NCI-H1436 (cell line): ENCODE measurements at places on chromosomes 5 and 9.

DNA sequence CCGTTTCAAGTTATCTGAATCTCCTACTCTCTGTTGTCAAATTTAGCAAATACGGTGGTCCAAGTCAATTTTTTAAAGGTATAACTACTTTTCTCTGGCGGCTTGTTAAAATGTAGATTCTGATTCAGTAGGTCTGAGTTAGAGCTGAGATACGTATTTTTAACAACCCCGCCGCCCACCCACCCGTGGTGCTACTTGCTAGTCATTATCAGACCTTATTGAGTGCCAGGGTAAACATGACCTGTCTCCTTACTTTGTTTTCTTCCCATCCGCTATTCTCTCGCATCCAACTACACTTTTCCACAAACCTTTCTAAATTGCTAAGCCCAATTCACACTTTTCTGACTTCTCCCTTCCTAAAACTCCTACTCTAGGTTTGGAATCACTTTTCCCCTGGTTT, 694 bp upstream of the PLAA start:
- no peak for DNase-seq

DNA sequence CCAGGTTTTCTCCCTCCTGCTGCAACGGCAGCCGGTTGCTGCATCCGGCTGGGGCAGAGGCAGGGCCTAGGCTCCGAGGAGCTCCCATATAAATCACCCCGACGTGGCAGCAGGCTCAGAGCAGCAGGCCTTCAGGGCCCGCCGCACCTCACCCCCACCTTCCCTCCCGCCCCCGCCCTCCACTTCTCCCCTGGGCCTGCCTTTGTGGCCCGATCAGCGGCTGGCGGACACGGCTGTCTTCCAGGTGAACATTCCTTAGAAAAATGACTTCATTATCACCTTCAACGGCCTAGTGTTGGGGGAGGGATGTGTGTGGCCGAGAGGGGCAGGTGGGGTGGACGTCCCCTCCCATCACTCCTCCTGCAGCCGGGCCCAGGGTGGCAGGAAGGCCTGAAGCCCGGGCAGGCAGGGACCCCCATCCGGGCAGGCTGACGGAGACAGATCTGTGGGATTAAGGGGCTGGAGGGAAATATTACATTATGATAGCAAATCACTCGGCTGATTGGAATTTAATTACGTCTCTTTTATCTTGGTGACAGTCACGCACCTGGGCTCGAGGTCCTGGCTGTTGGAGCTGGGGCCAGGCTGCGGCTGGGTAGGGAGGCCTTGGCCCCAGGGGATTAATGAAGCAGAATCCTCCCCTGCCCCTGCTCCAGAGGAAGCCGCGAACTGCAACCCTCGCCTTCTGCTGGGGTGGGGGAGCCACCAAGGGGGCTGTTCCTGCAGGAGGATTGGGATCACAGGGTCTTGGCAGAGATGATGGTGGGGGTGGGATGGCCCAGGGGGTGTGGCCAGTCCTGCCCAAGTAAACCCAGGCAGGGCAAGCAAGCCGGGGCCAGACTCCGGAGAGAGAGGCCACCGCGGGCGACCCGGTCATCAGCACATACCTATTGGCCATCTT, 38.4 kb upstream of the RXRA start:
- peak; percentile 26 for DNase-seq

GRCh38 chr5:61612431-61612830, 280.4 kb downstream of the ZSWIM6 start:
- no peak for DNase-seq

DNA sequence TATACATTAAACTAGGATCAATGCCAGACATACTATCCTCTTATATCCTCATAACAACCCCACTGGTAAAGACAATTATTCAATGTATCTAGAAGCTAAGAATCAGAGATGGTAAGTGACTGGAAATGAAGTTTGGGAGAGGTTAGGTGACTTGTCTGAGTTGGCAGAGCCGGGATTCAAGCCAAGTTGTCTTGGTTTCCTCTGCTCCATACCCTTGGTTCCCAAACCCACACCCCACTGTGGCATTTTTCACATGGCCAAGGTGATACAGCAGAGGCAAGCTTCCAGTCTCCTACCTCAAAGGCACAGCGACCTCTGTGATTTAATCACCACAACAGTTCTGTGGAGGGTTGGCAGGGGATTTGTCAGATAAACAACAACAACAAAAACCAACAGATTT, 34.7 kb upstream of the ADRB2 start:
- no peak for DNase-seq

DNA sequence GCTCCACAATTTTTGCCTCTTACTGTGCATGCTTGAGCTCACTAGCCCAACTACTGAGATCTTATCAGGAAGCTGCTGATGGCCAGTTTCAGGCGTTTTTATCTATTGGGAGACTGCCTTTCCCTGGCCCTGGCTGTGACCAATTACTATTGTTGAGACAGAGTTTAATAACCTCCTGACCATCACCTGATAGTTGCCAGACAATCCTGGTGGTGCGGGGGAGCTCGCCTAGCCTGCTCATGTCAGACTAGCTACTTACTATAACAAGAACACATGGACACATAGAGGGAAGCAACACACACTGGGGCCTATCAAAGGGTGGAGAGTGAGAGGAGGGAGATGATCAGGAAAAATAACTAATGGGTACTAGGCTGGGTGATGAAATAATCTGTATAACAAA, 13.0 kb upstream of the OXCT1 start:
- no peak for DNase-seq

GRCh38 chr9:82327641-82328040, 339.1 kb downstream of the SPATA31D1 start:
- DNase-seq, result no peak

GRCh38 chr5:167317884-167318283, 973.6 kb upstream of the WWC1 start:
- DNase-seq, result no peak

DNA sequence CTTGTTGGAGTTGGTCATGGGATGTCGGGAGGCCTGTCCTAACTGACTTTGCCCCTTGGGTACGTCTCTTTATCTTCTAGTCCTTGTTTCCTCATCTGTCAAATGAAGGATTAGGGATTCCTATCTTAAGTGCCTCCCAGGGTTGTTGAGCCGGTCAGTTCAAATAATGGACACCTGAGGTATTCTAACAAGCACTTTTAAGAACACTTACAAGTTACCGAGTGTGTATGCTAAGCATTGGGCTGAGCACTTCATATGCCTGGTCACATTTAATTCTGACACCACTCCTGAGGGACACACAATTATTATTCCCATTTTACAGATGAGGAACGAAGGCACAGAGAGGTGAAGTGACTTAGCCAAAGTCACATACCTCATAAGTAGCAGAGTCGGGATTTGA, 37.1 kb downstream of the CAMK2A start:
- DNase-seq, result no peak

DNA sequence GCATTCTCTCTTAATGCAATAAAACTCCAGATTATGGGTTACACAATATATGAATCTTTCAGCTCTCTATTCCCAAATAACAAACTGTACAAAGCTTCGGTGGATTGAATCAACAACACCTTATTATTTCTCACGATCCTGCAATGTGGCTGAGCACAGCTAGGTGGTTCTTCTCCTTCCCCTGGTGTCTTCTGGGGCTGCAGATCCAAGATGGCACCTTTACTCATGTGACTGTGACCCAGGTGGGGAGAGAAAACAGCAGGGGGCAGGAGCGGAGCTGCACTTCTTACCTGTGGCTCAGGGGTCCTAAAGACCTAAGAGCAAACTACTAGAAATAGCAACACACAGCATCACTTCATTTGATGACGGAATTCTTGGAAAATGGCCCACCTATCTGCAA, 233.1 kb downstream of the IRX1 start:
- DNase-seq, result no peak

GRCh38 chr5:122153230-122153629, 23.9 kb downstream of the ZNF474 start:
- no peak for DNase-seq

DNA sequence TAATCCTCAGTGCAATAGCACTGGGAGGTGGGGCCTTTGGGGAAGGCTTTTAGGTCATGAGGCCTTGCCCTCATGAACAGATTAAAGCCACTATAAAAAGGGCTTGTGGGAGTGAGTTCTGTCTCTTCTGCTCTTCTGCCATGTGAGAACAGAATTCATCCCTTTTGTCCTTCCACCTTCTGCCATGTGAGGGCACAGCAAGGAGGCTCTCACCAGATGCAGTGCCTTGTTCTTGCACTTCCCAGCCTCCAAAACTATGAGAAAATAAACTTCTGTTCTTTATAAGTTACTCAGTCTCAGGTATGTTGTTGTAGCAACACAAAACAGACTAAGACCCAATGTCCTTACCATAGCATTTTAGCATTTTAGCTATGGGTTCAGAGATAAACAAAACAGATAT, 81.7 kb upstream of the CPLX2 start:
- DNase-seq, result no peak

GRCh38 chr5:29037716-29038115, 1999.3 kb upstream of the CDH9 start:
- DNase-seq, result no peak

GRCh38 chr9:114202849-114203248, 47.5 kb downstream of the COL27A1 start:
- no peak for DNase-seq

DNA sequence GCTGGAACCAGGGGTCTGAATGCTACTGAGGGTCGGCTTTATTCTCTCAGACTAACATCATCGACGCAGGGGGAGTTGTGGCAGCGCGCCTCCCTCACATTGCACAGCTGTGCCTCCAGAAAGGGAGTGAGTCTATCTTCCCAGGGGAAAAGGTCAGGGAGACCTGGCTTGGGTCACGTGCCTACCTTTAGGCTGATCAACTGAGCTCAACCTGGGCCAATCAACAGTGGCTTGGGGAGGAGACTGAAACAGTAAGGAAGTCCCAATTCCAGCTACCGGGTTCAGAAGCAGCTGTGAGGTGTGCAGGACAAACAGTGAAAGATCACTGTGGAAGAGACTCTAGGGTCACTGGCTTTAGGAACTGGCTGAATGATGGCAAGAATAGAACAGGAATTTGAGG, 14.3 kb downstream of the SNX30 start:
- DNase-seq, result peak; percentile 81

DNA sequence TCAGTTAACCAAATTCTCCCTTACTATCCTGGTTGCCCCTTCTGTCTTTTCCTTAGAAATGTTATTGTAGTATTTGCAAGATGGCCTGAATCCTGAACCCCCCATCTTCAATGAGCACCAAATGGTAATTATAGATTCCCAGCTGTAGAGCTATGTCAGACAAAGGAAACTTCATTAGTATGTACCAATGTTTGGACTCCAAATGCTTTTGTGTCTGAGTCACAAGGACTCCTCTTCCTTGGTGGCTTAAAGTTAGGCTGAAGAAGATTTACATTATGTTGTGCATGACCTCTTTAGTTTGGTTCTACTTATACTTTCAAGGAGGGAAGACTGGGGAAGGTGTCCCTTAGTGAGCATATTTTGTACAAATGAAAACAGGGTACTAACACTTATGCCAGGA, 105.9 kb upstream of the CDKN2B start:
- no peak for DNase-seq

GRCh38 chr5:72691751-72692150, 124.7 kb upstream of the TNPO1 start:
- peak; percentile 80 for DNase-seq

DNA sequence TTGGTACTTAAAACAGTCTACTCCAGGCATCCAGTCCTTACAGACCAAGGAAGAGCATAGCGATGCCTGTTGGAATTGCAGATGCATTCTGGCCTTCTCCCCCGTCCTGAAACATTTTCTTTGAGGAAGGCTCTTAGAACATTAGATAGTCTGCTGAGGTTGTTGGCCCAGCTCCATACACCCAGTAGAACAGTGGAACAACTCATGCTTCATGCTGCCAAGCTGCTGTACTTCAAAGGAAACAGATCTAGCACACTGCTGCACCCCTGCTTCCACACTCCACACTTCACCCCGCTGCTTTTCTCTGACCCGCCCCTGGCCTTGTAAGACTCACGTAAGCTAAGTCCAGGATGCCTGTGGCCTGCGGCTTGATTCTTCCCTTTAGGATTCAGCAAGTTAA, 33.4 kb upstream of the NCS1 start:
- no peak for DNase-seq

GRCh38 chr5:96125231-96125891, 163.7 kb upstream of the ELL2 start:
- no peak for DNase-seq

DNA sequence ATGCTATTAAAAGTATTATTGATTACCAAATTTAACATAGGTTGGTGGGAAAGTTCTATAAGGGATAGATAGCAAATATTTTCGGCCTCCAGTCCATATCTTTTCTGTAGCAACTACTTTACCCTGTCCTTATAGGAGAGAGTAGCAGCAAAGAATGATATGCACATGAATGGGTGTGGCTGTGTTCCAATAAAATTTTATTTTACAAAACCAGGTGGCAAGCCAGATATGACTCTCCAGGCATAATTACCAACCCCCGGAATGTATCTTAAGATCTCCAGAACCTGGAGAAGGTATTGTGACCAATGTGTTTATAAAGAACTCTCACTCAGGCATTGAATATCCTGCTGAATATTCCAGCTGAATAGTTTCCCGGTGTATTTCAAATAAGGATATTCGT, 1461.2 kb downstream of the MAT2B start:
- DNase-seq, result no peak

- no peak for DNase-seq
Measured at GRCh38 chr9:36011379-36011778, 25.3 kb upstream of the RECK start.

GRCh38 chr5:81787474-81788242, 36.8 kb upstream of the SSBP2 start:
- no peak for DNase-seq

GRCh38 chr5:76794871-76795270, 24.0 kb upstream of the F2RL1 start:
- DNase-seq, result no peak

DNA sequence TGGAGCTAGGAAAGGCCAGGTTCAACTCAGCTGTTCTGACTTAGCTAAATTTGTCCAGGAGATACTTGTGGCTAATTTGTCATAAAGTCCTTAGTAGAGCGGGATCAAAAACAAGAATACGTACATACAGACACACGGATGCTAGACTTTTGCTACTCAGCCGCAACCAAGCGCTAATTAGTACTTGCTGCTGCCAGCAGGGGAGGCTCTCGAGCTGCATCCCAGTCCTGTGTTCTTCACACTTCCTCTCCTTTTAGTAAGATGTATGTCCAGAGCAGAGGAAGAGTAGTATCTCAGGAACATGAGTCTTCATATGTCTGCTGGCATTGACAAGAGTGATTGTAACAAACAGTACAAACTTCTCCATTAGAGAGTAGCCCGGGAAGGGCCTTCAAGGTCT, 58.3 kb downstream of the CYFIP2 start:
- no peak for DNase-seq

DNA sequence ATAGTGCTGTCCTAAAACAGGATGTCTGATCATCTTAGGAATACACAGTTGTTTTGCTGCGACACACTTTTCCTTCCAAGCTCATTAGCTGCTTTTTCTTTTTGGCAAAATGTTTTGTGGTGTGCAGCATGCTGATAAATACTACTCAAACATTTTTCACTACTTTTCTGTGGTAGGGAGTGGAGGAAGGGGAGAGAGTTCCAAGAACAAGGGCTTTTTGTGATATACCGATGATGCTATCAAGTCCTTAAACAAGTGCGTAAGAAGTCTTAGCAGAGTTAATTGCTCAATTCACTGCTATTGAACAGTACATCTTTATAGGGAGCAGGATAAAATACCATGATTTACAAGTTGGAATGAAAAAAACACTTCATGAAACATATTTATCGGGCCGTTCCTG, 23.6 kb upstream of the TEK start:
- no peak for DNase-seq

GRCh38 chr5:162154242-162154641, 86.7 kb downstream of the GABRG2 start:
- DNase-seq, result no peak
